GM20000 (cell line): ENCODE measurements at places on chromosomes 12 and 14.

DNA sequence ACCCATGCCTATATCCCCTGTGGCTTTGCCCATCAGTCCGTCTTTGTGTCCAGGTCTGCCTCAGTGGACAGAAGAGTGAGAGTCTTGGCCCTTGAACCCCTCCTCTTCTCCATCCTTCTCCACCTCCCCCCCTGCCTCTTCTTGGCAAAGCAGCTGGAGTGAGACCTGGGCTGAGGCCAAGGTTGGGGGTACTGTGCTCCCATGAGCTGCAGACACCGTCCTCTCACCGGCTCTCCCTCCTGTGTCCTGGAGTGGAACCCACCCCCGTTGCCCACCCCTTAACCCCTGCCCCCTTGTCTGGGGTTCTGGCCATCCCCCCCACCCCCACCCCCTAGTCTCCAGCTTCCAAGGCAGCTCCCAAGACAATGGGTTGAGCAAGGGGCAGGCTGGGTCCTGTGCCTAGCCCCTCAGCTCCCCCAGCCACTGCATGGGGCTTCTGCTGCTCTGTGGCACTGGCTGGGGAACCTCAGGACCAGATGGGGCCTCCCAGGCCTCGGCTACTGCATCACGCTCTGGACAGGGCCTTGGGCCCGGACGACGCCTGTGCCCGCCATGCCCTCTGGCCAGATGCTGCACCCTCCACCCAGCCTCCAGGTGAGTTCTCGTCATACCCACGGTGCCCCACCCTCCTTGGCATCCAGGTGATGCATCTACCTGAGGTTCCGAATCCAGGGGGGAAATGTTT, 35.7 kb downstream of the RTL1 start:
- no peak for DNase-seq

DNA sequence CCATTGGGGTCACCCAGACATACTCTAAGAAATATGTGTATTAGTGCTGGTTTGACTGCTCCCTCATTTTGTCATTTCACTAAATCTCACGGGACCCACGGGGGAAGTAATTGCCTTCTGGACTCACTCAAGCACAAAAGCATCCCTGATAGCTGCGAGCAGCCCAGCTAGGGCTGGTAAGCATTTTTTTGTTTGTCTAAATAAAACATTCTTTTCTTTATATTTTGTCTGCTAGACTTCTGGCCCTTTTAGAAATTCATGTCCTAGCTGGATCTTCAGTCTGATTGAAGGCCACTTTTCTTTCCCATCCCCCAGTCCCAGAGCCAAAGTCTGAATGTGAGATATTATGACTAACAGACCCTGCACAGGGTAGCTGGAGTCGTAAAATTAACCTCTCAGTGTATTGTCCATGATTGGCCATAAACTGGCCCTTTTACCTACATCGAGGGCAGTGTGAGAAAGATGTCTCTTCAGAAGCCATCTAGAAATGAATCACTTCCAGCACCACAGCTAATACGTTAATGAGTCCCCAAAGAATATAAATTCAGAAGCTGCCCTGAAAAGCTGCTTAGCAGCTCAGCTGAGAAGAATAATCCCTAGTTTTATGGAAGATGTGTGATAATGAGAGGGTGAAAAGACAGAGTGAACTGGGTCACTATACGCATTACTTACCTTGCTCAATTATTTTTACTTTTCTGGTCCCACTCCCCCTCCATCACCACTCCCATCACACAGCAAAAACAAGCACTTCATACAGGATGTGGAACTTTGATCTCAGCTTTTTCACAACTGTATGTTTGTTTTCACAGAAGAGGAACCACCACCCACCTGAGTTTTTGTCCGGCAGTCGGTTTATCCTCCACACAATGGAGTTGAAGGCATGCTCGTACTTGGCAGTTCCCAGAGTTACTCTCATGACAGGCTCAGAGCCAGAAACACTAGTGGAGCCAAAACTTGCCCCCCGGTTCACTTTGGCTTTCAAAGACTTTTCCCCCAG, 55.6 kb upstream of the GTF2A1 start:
- peak; percentile 22 for DNase-seq

DNA sequence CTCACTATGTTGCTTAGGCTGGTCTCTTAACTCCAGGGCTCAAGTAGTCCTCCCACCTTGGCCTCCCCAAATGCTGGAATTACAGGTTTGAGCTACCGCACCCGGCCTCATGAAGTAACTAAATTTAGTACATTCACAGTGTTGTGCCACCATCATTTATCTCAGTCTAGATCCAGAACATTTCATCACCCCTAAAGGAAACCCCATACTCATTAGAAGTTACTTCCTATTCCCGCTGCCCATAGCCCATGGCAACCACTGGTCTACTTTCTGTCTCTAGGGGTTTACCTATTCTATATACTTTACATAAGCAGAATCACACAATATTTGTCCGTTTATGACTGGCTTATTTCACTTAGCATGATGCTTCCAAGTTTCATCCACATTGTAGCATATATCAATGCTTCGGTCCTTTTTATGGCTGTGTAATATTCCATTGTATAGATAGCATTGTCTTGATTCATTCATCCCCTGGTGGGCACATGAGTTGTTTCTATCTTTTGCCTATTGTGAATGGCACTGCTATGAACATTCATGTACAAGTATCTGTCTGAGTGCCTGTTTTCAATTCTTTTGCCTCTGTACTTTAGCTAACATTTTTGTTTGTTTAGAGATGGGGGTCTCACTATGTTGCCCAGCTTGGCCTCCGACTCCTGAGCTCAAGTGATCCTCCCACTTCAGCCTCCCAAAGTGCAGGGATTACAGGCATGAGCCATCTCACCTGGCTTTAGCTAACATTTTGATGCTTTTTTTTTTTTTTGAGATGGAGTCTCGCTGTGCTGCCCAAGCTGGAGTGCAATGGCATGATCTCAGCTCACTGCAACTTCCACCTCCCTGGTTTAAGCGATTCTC, 10.2 kb upstream of the SH2B3 start:
- DNase-seq: no peak

DNA sequence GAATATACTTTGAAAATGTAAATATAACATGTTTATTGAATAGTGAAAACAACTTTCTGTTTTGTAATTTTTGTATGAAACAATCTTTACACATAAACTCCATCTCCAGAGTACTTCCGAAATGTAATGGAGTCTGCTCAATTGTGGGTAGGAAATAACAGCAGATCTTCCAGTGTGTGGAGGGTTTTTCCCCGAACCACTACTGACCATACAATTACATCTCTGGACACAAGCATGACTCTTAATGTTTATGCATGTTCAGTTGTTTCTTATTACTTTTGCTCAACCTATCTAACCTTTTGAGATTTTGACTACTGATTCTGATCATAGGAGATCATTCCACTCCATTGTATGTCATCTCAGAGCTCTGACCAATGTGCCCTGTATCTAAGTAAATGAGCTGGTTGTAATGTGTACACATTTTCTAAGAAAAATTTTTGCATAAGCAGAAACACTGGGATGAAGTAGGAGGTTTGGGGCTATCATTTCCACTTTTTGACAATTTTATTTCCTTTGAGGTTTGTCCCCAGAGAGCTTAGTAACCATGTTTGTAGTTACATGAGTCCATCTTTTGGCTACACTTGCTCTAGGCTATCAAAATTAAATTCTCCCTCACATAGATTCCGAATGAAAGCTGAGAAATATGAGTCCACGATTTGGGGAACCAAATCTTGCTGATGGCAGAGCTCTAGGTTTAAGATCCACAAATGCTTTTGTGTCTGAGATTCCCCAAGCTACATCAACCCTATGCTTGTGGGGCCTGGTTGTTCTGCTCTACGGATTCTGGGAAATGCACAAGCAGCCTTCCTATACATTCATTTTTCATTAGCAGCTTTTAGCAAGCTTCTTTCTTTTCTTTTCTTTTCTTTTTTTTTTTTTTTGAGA, 21.4 kb upstream of the CLEC4D start:
- DNase-seq: no peak

DNA sequence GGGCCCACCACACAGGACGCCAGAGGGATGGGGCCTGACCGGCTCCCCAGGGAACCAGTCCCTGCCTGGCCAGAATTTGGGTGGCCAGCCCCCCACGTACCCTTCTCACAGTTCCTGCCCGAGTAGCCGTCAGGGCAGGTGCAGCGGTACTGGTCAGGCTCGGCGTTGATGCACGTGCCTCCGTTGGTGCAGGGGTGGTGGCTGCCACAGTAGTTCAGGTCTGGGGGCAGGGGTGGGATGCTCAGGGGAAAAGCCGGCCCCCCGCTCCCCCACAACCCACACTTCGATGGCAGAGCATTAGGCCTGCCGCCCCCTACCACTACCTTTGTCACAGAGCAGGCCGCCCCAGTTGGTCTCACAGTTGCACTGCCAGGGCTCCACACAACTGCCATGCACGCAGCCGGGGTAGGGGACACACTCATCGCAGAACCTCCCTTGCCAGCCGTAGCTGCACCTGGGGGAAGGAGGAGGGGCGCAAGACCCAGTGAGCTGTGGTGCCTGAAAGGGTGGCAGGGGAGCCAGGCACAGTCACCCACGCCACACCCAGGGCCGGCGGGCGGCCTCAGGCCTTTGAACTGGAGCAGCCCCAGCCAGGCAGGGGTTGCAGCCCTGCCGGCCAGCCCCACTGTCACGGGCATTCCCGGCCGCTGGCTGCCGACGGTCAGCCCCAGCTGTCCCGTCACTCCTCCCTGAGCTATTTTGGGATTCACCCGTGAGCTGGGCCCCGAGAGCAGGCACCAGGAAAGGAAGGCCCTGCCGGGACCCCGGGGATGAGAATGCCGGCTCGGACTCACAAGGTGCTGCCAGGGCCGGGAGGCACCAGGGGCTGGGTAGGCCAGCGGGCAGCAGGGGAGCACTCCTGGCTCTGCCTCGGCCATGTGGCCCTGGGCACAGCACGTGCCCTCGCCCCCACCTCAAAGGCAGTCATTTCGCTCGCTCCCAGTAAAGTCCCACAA, 16.5 kb downstream of the JAG2 start:
- DNase-seq: no peak
